ENCODE measurements at places on chromosomes 3 and 15.

- no peak for DNase-seq
Measured at GRCh38 chr15:27752691-27753090, 346.4 kb downstream of the OCA2 start.

DNA sequence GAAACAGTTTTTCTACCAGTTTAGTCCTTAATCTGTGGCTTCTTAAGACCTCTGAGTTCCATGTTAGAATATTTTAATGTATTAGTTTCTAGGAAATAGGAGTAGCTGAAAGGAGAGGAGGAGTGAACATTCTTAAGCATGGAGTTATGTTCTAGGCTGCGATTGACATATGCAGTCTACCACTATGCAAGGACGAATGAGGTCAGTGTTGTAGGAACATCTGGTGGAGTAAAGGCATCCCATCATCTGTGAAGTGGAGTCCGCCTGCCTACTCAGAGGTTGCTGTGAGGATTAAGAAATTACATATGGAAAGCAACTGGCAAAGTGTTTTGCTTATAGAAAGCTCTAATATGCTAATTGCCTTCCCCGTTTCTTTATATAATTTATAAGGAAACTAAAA is 45.1 kb downstream of the SNAPC5 start:
- no peak for DNase-seq

- DNase-seq = no peak
Measured at GRCh38 chr3:39108200-39108710, 775 bp downstream of the TTC21A start.

DNA sequence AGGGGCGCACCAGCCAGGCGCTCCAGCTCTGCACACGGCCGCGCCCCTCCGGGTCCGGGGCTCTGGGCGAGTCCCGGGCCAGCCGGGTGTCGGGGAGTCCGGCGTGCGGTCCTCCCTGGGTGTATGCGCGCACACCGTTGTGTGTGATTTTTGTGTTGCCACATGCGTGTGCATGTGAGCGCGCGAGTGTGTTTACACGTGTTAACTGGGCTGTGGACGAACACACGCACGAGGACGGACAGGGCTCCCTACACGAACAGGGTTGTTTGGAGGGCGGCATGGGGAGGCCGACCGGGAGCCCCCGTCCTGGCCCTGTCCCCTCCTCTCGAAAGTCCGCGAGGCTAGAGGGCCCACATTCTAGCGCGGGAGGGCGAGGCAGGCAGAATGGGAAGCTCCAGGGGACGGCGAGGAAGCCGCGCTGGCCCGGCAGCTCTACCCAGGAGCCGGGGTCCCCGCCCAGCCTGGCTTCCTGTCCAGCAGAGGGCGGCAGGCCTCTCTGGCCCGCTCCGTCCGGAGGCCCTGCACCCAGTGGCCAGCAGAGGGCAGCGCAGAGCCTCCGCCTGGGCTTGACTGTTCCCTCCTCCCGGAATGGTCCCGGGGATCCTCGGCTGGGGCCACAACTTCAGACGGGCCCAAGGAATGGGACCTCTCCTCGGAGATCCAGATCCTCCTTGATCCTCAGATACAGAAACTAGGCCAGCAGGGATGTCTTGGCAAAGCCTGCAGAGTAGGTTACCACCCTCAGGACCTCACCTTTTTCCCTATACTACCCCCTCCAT is 611 bp upstream of the LINGO1 start:
- no peak for DNase-seq

- DNase-seq = no peak
Measured at GRCh38 chr3:171399842-171400241, 60.4 kb downstream of the TNIK start.

GRCh38 chr3:140276703-140277102 is 341.7 kb downstream of the CLSTN2 start:
- DNase-seq = no peak
